ENCODE measurements at places on chromosomes 2 and 18. TPM values are rescaled to one million over a fixed set of nuclear protein-coding genes. Genes with fewer than 3 reads are reported as not detected.

SLC11A1 gene
- total RNA-seq, result 0.35 TPM

NETO1 gene
- total RNA-seq, result not detected

MRPL30 gene
- total RNA-seq, result 22.6 TPM

TUBA4A gene
- total RNA-seq, result 2.0 TPM

NCKAP5 gene
- 0.12 TPM for total RNA-seq

ARID5A gene
- total RNA-seq, result 8.3 TPM

RAB31 gene
- total RNA-seq, result 74.7 TPM

PRKD3 gene
- total RNA-seq, result 34.2 TPM

SCN3A gene
- not detected for total RNA-seq

C2orf81 gene
- 2.0 TPM for total RNA-seq

ZNF236 gene
- 7.6 TPM for total RNA-seq

ATOH8 gene
- total RNA-seq, result 31.4 TPM

SPDYA gene
- total RNA-seq, result not detected

UGT1A3 gene
- total RNA-seq, result not detected

MAL gene
- total RNA-seq, result not detected

IL36G gene
- not detected for total RNA-seq

RTKN gene
- total RNA-seq, result 11.8 TPM

TMEM200C gene
- not detected for total RNA-seq

SFTPB gene
- total RNA-seq, result not detected

NXPH2 gene
- not detected for total RNA-seq

FLACC1 gene
- not detected for total RNA-seq
